HFFc6 (cell line): ENCODE measurements at places on chromosomes 2 and 18. TPM values are rescaled to one million over a fixed set of nuclear protein-coding genes. Genes with fewer than 3 reads are reported as not detected.

DNA sequence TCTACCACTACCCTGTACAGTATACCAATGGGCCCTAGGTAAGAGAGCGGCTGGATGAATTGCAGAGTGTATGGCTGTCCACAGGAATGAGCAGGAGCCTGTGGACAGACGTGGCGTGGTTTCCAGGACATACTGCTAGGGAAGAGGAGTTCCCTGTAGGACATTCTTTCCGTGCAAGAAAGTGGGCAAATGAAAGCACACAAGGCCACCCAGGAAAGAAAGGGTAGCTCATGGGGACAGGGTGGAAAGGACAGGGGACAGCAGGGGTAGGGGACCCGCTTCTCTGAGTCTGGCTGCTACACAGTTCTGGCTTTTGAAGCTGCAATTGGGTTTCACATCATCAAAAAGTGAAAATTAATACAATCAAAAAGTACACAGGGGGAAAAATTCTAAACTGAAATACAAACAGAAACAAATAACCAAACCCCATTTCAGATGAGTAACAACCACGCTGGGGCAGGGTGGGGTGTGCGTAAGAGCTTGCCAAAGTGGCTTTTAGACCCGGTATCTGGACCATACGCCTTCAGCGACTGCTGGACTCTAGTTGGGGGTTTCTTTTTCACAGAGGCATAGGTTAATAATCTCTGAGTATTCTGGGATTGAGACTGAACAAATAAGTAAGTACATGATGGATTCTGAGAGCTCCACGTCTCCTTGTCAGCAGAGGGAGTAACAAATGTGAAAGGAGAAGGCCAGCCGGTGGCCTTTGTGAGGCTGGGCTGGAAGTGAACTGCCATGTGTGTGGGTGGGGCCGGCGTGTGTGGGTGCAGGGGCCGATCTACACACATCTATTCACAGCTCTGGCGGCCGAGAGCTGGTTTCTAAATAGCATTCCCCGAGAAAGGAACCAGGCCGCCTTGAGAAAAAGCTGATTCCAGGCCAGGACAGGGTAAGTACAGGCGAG, 84.0 kb downstream of the HDAC4 start:
- peaks cover 14% of the 10 kb centered on the region for H3K36me3 ChIP-seq
- peaks cover 22% of the 10 kb centered on the region for H3K4me1 ChIP-seq
- H3K27ac ChIP-seq: no peak overlapping the region

PTPN2 gene
- total RNA-seq: 19.2 to 23.1 TPM (median 21.5 TPM) in 3 replicates

IGFBP2 gene
- 0.24 to 0.28 TPM in 2 of 3 replicates, not detected in the other for total RNA-seq

GRCh38 chr2:229901819-229902218, 20.0 kb downstream of the TRIP12 start:
- H3K36me3 ChIP-seq: peaks cover 17% of the 10 kb centered on the region
- H3K27ac ChIP-seq: peak overlapping the region; percentile 79
- H3K4me3 ChIP-seq: peak overlapping the region; percentile 32; the same call in 1 of the 2 replicates
- peak; percentile 70 for DNase-seq
- no peaks in the 10 kb centered on the region for H3K27me3 ChIP-seq

KCNF1 gene
- total RNA-seq: 0.13 and 0.14 TPM in 2 replicates

COL4A3 gene
- total RNA-seq: not detected in 3 replicates

DNA sequence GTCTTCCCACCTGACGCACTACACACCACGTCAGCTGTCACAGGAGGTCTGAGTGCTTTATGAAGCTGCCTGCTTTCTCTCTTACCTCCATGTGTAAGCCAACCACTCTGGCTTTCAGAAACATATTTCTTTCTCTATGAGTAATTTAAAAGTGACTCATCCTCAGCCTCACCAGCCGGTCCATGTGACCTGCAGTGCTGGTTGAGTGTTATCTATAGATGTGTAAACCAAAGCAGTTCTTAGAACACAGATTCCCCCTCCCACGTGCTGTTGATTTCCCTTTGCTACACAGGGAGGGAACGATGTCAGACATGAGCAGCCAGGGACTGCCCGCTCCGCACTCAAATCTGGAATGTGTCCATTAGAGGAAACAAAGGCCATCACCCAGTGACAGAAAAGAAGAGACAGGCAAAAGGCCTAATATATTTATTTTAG, 157.8 kb downstream of the BCL2 start:
- H3K27me3 ChIP-seq: peaks cover 22% of the 10 kb centered on the region
- peaks cover 21% of the 10 kb centered on the region for H3K4me1 ChIP-seq
- H3K4me3 ChIP-seq: peak overlapping the region; percentile 43
- H3K36me3 ChIP-seq: no peaks in the 10 kb centered on the region
- peak overlapping the region; percentile 62 for H3K27ac ChIP-seq

DNA sequence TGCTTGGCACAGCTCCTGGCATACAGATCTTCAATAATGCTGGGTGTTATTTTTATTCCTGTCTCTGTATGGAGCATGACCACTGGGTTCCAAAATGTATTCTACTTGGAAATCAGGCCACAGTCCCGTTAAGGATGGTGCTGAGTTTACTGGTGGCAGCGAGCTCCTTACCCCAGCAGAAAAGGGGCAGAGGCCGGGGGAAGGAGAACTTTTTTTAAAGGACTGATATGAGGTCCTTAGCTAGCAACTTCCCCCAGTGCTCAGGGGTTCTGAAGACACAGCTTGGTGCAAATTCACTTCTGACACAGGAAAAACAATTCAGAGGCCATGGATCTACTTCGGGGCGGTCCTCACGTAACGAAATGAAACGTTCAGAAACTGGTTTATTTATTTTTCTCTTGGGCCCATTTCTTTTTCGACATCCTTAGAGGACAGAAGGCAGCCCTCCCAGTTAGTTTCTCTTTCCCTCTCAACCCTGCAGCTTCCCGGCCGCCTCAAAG, 872 bp downstream of the RDH14 start:
- no peak for DNase-seq
- H3K4me3 ChIP-seq: peak overlapping the region; percentile 96
- peaks cover 39% of the 10 kb centered on the region for H3K36me3 ChIP-seq
- no peaks in the 10 kb centered on the region; the same call in 1 of the 2 replicates for H3K27me3 ChIP-seq

DNA sequence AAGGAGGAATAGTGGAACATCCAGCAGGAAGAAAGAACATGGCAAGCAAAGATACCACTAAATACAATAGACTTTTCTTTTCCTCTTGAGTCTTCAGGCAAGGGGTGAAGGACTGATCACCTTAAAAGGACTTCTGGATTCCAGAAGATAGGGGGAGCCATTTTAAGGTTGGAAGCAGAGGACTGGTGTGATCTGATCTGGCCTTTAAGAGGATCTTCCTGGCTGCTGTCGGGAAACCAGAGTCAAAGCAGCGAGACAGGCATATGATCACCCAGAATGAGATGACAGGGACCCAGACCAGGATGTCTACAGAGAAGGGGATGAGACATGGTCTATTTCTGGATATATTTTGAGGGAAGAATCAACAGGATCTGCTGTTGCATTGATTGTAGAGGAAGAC, 558.0 kb downstream of the STK39 start:
- no peak for DNase-seq
- no peak overlapping the region for H3K27ac ChIP-seq
- H3K27me3 ChIP-seq: no peaks in the 10 kb centered on the region; the same call in 1 of the 2 replicates
- H3K4me1 ChIP-seq: no peaks in the 10 kb centered on the region
- H3K4me3 ChIP-seq: no peak overlapping the region

DNA sequence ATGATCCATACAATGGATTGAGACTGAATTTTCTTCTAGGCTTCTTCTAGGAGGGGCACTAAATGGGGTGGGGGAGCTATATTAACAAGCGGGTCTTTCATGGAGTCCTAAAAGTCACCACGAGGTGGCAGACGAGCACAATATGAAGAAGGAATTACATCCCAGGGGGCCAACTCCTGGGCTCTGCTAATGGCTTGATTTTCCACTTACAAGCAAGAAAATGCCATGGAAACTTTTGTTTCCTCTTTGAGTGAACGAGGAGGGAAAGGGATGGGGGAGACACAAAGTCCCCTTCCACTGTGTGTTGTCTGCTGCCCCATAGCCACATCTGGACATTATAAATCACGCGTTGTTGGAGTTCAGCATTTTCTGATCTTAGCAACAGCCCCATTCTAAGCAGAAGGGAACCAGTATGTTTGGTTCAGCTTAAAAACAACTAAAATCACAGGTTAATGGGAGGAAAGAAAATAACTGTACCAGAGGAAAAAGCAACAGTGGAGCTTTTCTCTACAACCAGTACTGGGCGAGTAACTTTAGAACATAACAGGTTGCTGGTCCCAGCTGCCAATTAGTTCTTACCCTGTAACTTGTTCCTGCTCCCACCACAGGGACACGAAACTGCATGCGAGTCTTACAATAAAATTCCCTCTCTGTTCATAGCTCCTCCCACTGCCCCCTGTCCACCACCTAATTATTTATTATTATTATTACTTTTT, 285.0 kb upstream of the PARD3B start:
- no peak overlapping the region for H3K27ac ChIP-seq
- H3K4me1 ChIP-seq: peaks cover 20% of the 10 kb centered on the region
- peak; percentile 53 for DNase-seq
- no peaks in the 10 kb centered on the region for H3K36me3 ChIP-seq
- peaks cover 12% of the 10 kb centered on the region for H3K27me3 ChIP-seq
- no peak overlapping the region for H3K4me3 ChIP-seq

DNA sequence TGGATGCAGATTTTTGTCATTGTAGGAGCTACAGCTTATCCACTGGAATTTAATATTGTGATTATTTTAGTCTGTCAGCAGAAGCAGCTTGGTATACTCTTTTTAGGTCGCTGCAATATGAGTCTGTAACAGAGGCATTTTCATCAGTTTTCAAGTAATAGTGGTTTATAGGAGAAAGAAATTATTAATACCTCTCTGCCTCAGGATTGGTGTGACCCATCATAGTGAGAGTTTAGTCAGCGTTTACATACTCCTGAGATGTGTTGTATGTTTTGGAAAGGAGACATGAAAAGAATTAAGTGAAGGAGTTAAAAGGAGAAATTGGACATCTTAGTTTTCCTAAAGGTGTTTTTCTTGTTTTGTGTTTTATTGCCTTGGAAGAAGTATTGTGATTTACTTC, 189.8 kb downstream of the GULP1 start:
- H3K36me3 ChIP-seq: peaks cover 5% of the 10 kb centered on the region; the same call in 1 of the 2 replicates
- peaks cover 40% of the 10 kb centered on the region for H3K4me1 ChIP-seq
- H3K4me3 ChIP-seq: no peak overlapping the region
- H3K27me3 ChIP-seq: peaks cover 2% of the 10 kb centered on the region; the same call in 1 of the 2 replicates

DNA sequence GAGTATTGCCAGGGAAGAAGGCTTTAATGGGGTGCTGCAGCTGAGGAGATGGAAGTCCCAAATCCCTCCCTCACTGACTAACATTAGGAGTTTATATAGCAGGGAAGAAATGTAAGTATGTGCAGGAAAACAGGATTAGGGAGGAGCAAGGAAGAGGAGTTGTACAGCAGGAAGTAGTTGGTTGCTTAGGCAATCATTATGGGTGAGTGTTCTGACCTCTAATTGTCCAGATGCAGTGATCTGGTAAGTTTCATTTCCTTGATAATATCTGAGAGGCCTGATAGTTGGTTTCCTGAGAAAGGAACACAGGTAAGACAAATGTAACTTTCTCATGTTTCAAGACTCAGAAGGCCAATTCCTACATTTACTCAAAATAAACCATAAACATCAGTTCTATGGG, 331.9 kb upstream of the GULP1 start:
- no peak overlapping the region for H3K27ac ChIP-seq
- H3K4me3 ChIP-seq: no peak overlapping the region
- no peak for DNase-seq
- no peaks in the 10 kb centered on the region for H3K36me3 ChIP-seq
- H3K4me1 ChIP-seq: peaks cover 11% of the 10 kb centered on the region
- no peaks in the 10 kb centered on the region for H3K27me3 ChIP-seq

GRCh38 chr2:100184055-100184737, 41.8 kb upstream of the AFF3 start:
- no peak for DNase-seq
- H3K4me3 ChIP-seq: no peak overlapping the region
- no peak overlapping the region for H3K27ac ChIP-seq
- no peaks in the 10 kb centered on the region for H3K36me3 ChIP-seq
- peaks cover 17% of the 10 kb centered on the region; the same call in 1 of the 2 replicates for H3K27me3 ChIP-seq

POTEC gene
- not detected in 3 replicates for total RNA-seq

DNA sequence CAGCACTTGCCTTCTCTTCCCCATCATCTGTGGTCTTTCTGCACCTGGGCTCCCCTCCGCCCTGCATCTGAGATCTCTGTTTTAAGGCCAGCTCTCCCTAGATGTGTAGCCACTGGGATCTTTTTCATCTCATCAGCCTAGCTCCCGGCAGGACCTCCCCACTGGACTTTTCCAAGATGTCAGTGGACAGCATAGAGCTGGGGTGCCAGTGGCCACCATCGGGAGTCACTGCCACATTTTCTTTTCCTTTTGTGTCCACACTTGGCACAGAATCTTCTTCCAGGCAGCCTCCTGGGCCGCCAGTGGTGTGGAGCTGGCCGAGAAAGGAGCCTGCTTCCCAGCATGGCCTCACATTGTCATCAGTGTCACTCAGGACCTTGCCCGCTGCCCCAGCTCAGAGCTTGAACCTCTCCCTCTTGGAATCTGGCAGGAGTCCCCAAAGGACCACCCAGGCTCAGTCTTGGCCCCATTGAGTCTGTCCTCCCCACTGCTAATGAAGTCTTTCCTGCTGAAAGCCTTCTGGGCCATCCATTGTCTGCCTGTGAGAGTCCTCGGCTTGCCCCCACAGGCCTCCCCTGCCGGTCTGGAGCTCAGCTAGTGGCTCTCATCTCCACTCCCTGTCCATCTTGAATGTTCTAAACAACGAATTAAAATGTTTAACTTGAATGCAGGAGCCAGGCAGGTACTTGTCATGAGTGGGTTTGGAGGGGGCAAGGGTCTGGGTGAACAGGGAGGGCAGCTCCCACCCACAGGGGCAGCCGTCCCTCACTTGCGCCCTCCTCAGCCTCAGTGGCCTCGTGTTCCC, 324.4 kb downstream of the GBX2 start:
- H3K36me3 ChIP-seq: no peaks in the 10 kb centered on the region
- no peak overlapping the region for H3K4me3 ChIP-seq
- DNase-seq: no peak
- no peaks in the 10 kb centered on the region for H3K4me1 ChIP-seq
- no peaks in the 10 kb centered on the region; the same call in 1 of the 2 replicates for H3K27me3 ChIP-seq
- no peak overlapping the region for H3K27ac ChIP-seq

DNA sequence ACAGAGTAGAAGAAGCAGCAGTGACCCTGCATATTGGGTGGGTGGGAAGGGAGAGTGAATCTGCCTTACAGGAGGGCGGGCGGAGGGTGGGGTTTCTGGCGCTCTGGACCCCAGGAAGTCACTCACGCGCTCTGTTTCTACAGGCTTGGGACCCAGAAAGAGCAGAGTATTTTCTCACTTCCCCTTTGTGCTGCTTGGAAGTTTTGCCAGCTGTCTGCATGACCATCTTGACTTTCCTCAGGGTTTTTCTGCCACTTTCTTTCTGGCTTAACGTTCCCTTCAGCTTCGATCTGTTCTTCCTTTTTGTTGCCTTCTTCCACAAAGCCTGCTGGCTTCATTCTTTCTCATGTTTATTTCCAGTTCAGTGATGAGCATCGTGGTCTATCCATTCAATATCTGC, 383.1 kb downstream of the GALR1 start:
- no peak overlapping the region for H3K27ac ChIP-seq
- peaks cover 8% of the 10 kb centered on the region; the same call in 1 of the 2 replicates for H3K36me3 ChIP-seq
- H3K27me3 ChIP-seq: 0 out of 2 replicates have a peak, but pooled peaks cover 2% of the 10 kb centered on the region

DNA sequence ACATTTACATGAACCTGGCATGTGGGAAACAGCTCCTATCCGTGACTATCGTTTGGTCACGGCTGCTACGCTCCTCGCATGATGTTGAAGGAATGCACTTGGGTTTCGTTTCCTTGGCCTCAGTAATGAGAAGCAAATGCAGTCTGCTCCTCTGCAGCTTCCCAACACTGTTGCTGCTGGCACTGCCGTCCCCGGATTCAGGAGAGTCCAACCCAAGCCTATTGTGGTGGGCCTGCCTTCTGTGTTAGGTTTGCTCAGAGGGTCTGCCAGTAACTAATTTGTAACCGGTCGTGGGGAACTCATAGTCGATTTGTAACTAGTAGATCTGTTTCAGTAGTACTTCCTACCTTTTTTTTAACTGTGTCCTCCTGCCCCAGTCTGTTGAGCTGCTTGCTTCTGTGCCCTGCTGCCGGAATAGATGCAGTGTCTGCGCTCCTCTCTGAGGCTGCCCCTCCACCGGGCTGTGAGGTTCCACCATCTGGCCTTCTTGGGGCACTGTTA, 58.4 kb downstream of the WDSUB1 start:
- H3K36me3 ChIP-seq: peaks cover 24% of the 10 kb centered on the region
- no peaks in the 10 kb centered on the region for H3K27me3 ChIP-seq
- H3K4me3 ChIP-seq: peak overlapping the region; percentile 76
- H3K4me1 ChIP-seq: peaks cover 53% of the 10 kb centered on the region
- peak overlapping the region; percentile 92 for H3K27ac ChIP-seq
